ENCODE measurements at places on chromosomes 12 and 14. TPM values are rescaled to one million over a fixed set of nuclear protein-coding genes. Genes with fewer than 3 reads are reported as not detected.

The ADIPOR2 gene
- 55.0 TPM for total RNA-seq

The PRR4 gene
- 1.0 TPM for total RNA-seq

The LMBR1L gene
- 85.6 TPM for total RNA-seq

The GZMB gene
- not detected for total RNA-seq

The ERG28 gene
- 4.5 TPM for total RNA-seq

The ADAM21 gene
- 0.44 TPM for total RNA-seq

The SLC5A8 gene
- not detected for total RNA-seq

The PLBD1 gene
- 1.3 TPM for total RNA-seq

The TAS2R13 gene
- 0.65 TPM for total RNA-seq

The DPF3 gene
- total RNA-seq: 11.4 TPM

The CERS5 gene
- total RNA-seq: 53.9 TPM

The FGFR1OP2 gene
- total RNA-seq: 39.2 TPM

The ANO2 gene
- 96.8 TPM for total RNA-seq

The PTGR2 gene
- total RNA-seq: 1.1 TPM

The INSM2 gene
- total RNA-seq: not detected

The MANSC1 gene
- total RNA-seq: 4.7 TPM

The MORN3 gene
- 0.49 TPM for total RNA-seq

The MAP3K9 gene
- total RNA-seq: 0.13 TPM

The GSKIP gene
- total RNA-seq: 53.6 TPM

The LGR5 gene
- not detected for total RNA-seq

The MAP4K5 gene
- total RNA-seq: 29.6 TPM

The FOXN4 gene
- total RNA-seq: not detected

The SRSF9 gene
- total RNA-seq: 173 TPM

The MGP gene
- total RNA-seq: 54.2 TPM

The RSRC2 gene
- 70.3 TPM for total RNA-seq

Measured in bladder microvascular endothelial cell (primary cell).